ENCODE measurements at places on chromosomes 4 and X. TPM values are rescaled to one million over a fixed set of nuclear protein-coding genes. Genes with fewer than 3 reads are reported as not detected.

DNA sequence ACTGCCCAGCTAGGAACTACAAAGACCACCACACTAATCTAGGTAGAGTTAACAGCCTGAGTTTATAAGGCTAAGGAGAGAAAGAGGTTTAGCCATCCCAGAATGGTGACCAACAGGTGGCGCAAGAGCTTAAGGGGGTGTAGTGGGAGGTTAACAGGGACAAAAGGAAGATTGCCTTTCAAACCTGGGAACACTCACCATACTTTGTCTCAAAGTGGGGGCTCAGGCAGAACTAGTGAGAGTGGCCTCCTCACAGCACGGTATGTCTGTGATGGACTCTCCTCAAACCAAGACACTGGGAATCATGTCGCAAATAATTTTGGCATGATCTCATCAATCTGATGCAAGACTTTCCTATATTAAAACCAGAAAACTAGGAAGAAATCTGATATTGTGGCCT is 23.4 kb downstream of the CCNI start:
- DNase-seq = peak; percentile 66

DNA sequence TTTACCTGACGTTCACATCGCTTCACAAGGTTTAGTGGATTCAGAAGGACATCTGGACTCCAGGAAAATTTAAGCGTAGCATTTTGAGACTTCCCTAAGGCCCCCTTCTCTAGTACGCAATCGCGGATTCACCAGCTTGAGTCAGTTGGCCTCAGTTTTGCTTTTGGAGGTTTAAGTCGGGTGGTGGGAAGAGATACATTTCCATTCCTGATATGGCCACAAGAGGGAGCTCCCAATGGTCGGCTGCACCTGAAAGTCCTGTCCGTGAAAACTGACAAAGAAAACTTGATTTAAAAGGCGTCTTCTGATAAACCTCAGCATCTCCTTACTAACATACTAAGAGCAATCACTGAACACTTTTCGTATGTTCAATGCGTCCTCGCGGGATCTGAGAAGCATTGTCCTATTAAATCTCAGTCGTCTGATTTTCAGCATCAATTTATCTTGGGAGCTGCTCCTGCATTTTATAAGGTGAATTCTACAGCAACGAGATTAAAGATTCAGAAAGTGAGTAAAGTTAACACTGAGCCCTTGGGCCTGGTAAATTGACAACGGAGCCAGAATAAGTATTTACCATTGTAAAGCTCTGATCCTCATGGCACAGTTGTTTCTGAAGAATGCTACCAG is 50.6 kb downstream of the LGI2 start:
- peak; percentile 59 for DNase-seq

DNA sequence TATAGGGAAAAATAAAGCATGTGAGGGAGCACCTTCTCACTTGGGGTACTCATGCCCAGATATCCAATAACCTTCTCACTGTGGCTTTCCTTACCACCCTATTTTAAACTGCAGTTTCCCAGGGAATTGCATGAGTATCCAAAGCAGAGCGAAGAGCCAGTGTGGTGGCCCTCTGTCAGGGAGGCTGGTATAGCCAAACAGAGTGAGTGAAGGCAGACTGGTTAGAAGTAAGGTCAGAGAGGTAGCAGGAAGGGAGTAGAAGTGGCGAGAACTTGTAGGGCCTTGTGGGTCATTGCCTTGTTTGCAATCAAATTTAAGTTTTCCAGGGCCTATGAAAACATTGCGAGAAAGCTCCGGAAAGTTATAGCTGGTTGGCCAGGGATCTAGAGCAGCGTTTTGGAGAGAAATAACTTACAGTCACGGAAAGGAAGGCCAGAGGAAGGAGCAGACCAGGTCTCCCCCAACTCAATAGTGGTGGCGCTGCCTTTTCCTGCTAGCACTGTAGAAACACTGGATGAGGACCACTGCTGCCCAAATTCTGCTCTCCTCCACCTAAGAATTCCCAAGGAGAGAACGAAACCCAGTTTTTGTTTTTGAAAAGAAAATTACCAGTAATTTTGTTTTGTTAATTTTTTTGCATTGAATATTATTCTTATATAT is 77.2 kb downstream of the PDLIM5 start:
- DNase-seq = no peak

DNA sequence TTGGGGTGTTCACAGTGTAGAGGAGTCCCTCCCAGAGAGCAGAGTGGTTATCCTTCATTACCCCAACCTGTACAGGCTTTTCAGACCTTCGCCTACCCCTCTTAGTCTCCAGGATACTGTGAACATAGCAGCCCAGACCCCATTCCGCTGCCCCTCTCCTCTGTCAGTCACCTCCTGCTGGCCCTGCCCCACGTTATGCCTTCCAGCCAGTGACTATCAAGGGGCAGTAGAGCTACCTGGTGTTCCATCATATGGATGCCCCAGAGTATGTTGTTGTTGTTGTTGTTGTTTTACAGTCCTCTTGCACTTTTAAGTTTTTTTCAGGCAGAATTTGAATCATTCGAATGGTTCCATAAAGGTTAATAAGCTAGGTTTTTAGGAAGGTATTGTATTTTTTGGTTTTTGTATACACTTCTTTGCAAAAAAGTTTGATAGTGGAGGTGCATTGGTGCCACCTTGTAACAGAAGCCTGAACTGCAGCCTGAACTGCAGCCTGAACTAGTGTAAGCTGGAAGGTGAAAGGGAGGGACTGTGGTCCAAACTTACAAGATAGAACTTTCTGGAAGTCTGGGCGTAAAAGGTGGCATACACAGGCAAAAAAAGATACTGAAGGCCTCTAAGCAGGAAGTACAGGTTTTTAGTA is 101.4 kb upstream of the RAB40AL start:
- DNase-seq = no peak

DNA sequence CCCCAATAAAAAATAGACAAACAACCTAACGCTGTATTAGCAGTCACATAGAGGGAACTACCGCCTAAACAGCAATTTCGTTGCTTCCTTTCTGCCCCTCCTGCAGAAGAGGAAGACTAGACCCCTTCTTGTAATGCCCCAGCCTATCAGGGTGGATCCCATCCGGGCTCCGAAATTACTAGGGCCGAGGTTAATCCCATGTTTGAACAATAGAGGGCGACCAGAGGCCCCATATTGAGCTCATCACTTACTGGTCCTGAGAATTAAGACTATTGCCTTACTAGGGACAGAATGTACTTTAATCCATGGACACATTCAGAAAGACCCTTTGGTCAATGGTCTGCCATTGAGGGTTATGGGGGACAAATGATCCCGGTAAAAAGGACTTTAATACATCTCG is 11.8 kb upstream of the ZNF630 start:
- peak; percentile 56 for DNase-seq

GRCh38 chr4:108520807-108521206 is 99.6 kb upstream of the RPL34 start:
- no peak for DNase-seq

DNA sequence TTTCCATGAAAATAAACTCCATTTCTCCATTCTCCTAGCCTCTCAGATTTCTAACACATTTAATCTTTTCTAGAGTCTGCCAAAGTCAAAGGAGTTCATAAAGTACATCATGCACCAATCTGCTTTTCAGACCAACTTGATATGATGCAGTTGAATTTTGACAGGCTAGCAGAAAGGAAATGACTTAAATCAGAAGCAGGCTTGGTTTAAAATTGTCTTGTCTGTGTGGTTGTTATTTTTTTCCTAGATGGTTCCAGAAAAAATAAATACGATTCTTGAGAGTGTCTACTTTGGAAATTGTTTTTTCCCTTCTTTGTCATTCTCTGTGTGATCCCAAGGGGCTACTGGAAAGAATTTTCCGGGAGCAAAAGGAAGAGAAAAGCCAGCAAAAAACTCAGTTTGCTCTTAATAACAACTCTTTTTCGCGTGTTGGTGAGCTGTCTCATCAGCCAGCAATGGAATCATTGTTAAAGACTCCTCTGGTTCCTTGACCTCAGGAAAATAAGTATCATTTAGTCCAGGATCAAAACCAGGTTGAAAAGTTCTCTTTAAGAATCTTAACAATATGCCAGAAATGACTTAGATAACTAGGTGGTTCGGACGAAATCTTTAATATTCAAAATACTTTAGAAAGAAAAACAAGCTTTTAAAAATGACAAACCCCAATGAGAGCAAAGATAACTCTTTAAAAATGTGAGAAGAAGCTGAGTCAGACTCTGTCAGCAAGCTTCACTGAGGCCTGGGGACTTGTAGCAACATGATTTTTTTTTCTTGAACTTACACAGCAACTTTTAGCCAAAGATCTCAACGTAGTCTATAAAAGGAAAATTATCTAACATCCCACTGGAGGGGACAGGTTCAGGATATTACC is 49.7 kb upstream of the GAB1 start:
- DNase-seq = no peak

DNA sequence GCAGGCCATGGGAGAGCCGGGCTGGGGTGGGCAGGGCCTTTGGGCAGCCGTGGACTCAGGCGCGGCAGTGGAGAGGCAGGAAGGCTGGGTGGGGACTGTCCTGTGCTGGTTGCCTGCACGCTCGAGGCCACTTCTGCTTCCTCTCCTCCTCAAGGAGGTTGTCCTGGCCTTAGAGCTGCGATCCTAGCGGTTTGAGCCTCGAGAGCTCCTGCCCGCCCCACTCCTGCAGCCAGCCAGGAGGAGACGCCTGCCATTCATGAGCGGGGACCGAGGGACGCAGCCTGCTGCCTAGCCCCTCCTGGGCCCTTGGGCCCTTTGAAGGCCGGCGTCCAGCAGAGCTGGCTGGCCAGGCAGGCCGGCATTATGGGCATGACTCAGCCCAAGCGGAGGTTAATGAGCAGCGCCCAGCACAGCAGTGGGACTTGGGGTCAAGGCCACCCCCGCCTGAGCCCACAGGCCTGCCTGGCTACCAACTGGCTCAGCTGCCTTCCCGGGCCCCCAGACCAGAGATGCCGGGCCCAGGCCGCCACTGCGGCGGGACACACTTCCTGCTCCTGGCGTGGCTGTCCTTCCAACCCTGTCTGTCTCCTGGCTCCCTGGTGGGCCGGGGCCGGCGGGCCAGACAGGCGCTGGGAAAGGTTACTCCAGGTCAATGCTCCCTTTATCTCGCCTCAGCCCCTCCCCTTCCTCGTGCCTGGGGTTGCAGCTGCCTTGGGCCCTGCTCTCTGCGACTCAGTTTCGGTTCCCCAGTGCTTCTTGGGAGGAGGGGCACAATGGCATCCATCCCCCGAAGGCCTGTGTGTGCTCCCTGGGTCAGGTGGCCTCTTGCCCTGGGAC is 1.8 kb downstream of the ABCD1 start:
- peak; percentile 77 for DNase-seq

- no peak for DNase-seq
Measured at GRCh38 chrX:128020701-128021100, 31.5 kb downstream of the ACTRT1 start.

DNA sequence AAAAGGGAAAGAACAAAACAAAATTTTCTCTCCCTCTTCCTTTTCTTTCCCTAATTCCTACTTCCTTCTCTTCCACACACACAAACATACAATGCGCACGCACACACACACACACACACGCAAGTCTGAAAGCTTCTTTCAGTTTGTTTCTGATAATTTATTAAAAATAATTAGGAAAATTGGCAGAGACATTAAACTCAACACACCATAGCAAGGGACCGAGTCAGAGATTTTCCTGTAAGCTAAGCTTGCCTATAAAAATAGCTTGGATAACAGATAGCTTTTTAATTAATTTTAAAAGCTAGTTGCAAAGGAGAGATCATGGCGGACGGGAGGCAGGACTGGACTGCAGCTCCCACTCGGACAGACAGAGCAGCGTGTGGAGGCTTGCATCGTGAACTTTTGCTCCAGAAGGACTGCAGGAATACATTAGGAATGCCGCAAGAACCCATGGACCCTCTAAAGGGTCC is 92.6 kb upstream of the MAPK10 start:
- no peak for DNase-seq

DNA sequence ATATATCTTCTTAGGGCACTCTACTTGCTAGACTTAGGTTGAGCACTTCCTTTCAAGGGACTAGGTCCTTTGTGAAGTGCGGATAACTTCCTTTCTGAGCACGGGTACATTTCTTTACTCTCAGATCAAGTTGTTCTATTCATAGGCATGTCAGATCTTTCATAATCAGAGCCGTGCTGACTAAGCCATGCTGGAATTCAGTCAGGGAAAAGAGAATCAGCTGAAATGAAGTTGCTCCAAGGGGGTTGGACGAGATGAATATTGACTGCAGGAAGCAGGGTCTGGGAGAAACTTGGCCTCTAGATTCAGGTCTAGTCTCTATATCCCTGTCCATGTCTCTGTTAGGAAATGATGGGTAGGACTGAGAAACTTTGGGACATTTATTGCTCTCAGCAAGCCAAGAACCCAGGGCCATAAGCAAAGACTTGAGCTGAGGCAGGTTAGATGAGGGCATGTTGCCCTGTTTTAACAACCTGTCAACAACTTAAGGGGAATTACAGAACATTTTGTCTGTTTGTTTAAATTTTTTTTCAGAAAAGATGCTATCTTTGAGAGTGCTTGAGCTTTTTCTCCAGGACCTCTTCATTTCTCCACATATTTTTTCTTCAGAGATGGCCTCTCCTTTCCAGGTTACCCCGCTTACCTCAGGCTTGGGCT is 28.3 kb downstream of the AREG start:
- no peak for DNase-seq

DNA sequence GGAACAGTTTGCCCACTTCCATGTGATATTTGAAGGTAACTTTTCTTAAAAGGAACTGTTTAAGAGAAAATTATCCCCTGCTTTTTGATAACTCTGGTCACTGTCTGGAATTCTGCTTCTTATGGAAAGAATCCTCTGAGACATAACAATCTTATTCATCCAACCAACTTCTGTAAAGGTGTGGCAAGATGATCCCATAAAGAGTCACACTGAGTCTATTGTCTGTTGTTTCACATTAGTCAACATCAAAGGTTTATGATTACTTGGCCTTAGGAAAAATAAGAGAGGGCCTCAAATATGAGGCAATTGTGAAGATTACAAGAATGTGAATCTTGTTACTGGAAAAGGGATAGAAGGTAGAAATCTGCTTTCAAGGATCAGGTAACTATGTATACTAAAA is 88.0 kb upstream of the MAGEB18 start:
- no peak for DNase-seq

- no peak for DNase-seq
Measured at GRCh38 chr4:29009908-29010307, 1710.3 kb upstream of the PCDH7 start.

DNA sequence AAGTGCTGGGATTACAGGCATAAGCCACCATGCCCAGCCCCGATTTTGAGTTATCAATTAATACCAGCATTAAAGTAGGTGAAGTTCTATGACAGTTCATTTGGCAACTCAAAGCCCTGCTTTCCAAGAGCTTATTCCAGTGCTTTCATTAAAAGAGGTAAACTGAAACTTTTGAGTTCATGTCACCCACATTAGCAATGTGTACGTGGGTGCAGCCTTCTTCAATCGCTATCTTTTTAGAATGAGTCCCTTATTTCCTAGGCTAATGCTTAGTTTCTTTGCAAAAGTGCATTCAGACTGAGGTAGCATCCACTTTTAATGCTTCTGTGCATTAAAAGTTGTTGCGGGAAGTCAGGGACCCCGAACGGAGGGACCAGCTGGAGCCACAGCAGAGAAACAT is 26.1 kb upstream of the MTNR1A start:
- no peak for DNase-seq

The PAGE2B gene
- not detected for total RNA-seq

The HPGD gene
- total RNA-seq = 30.2 TPM

The HTT gene
- total RNA-seq = 72.7 TPM

The PPP2R2C gene
- not detected for total RNA-seq

The MAML3 gene
- total RNA-seq = 1.8 TPM

The PABPC4L gene
- not detected for total RNA-seq

The SSX3 gene
- not detected for total RNA-seq

The RBMX gene
- total RNA-seq = 301 TPM

The DUSP9 gene
- 0.09 TPM for total RNA-seq
